Effector memory CD4-positive, alpha-beta T cell (primary cell): ENCODE measurements at places on chromosomes 4 and X.

DNA sequence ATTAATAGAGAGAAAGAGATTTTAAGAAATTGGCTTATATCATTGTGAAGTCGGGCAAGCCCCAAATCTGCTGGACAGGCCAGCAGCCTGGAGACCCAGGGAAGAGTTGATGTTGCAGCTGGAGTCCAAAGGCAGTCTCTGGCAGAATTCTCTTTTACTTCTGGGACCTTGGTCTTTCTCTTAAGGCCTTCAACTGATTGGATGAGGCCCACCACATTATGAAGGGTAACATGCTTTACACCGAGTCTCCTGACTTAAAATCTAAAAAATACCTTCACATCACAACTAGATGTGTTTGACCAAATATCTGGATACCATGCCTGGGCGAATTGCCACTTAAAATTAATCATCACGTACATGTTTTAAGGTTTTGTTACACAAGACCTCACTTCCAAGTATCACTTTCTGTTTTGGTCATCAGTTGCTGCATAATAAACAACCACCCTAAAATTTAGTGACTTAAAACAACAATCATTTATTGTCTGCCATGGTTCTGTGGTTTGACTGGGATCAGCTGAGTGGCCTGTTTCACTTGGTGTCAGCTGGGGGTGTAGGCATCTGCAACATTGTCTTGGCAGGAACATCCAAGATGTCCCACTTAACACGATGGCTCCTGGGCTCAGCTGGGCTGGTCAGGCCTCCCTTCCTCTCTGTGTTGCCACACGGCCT is 3.4 kb downstream of the CD38 start:
- H3K4me1 ChIP-seq, result peaks cover 13% of the 10 kb centered on the region
- DNase-seq, result no peak
- H3K27me3 ChIP-seq, result no peaks in the 10 kb centered on the region
- H3K27ac ChIP-seq, result no peak overlapping the region
- H3K36me3 ChIP-seq, result no peaks in the 10 kb centered on the region

DNA sequence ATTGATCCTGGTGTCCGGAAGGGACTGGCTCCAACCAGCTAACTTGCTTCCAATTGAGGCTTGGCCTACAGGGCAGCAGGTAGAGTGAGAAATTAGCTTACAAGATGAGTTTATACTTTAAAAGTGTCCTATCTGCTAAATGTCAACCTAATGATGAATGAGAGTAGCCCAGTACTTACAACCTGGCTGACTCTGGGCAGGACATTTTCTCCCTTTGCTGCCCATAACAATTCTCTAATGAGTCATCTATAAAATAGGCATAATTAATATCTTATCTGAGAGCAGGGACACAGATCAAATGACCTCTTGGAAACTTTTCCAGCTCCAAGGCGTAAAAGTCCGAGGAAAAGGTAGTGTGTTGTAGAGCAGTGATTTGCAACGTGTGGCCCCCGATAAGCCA is 398.4 kb upstream of the BOD1L1 start:
- H3K36me3 ChIP-seq, result no peaks in the 10 kb centered on the region
- no peaks in the 10 kb centered on the region for H3K27me3 ChIP-seq
- no peak overlapping the region for H3K27ac ChIP-seq
- DNase-seq, result no peak
- H3K4me3 ChIP-seq, result no peak overlapping the region
- no peaks in the 10 kb centered on the region for H3K4me1 ChIP-seq

DNA sequence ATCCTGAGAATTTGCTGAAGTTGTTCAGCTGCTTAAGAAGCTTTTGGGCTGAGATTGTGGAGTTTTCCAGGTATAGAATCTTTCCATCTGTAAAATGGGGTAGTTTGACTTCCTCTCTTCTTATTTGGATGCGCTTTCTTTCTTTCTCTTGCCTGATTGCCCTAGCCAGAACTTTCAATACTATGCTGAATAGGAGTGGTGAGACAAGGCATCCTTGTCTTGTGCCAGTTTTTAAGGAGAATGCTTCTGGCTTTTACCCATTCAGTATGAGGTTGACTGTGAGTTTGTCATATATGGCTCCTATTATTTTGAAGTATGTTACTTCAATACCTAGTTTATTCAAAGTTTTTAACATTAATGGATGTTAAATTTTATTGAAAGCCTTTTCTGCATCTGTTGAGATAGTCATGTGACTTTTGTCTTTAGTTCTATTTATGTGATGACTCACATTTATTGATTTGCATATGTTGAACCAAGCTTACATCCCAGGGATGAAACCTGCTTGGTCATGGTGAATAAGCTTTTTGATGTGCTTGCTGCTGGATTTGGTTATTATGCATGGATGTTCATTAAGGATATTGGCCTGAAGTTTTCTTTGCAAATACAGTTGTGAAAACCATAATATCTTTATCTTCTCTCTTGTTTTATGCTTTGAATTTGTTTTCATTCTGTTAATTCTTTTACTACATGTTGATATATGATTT is 573.8 kb upstream of the NDST4 start:
- no peak for DNase-seq
- no peaks in the 10 kb centered on the region for H3K4me1 ChIP-seq
- H3K27me3 ChIP-seq, result no peaks in the 10 kb centered on the region

DNA sequence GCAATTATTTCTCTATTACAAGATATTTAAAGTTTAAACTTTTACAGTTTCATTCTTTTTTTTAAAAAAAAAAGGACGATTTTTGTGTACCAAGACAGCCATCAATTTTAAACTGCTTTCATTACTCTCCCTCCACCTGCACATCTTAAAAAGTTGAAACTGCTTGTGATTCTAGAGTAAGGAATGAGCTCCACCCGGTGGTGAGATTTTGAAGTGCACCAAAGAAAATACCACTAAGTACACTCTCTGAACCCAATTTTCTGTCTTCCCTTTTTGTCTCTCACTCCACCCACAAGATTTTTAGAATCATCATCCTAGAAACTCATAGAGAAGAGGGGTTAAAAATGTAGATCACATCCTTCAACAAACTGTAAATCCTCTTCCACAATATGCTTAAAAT is 91.3 kb upstream of the WDR44 start:
- no peak overlapping the region for H3K4me3 ChIP-seq
- H3K4me1 ChIP-seq, result no peaks in the 10 kb centered on the region
- no peak overlapping the region for H3K27ac ChIP-seq
- no peaks in the 10 kb centered on the region for H3K27me3 ChIP-seq
- H3K36me3 ChIP-seq, result no peaks in the 10 kb centered on the region

DNA sequence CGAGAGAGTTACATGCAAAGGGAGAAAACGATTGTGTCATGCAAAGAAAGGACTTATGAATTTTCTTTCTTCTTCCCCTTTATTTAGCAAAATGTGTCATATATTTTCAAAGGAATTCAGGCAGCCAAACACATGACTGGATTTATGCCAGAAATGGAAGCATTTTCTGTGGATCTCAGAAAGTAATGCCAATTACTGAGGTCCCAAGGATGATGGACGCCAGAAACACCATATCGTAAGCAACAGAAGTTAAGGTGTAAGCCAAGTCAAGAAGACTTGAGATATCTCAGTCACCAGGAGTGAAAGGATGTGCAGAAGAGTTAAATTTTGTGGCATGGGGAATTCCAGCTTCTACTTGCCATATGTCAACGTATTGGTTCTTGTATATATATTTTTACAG is 255.1 kb downstream of the GBA3 start:
- H3K27me3 ChIP-seq, result no peaks in the 10 kb centered on the region
- H3K27ac ChIP-seq, result no peak overlapping the region
- no peaks in the 10 kb centered on the region for H3K36me3 ChIP-seq

DNA sequence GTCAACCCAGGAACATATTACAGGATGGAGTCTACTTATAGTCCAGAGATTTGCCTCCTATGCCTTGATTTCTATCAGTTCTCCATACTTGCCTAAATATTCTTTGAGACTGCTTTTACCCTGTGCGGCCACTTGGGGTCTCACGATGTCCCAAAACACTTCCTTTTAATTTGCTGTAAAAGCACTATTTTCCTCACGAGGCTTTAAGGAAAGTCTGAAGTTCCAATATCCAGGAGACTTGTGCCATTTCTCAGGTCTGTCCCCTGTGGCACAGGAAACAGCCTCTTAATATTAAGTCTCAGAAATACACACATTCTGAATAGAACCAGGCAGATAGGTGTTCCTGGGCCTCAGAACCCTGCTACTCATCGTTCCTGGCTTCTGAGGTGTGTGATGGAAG is 142.9 kb downstream of the TMEM164 start:
- no peak overlapping the region for H3K27ac ChIP-seq
- H3K4me3 ChIP-seq, result no peak overlapping the region
- no peaks in the 10 kb centered on the region for H3K27me3 ChIP-seq
- H3K36me3 ChIP-seq, result no peaks in the 10 kb centered on the region

GRCh38 chr4:83096397-83096796 is 18.1 kb downstream of the PLAC8 start:
- H3K4me1 ChIP-seq, result no peaks in the 10 kb centered on the region
- no peak for DNase-seq
- no peak overlapping the region for H3K4me3 ChIP-seq

DNA sequence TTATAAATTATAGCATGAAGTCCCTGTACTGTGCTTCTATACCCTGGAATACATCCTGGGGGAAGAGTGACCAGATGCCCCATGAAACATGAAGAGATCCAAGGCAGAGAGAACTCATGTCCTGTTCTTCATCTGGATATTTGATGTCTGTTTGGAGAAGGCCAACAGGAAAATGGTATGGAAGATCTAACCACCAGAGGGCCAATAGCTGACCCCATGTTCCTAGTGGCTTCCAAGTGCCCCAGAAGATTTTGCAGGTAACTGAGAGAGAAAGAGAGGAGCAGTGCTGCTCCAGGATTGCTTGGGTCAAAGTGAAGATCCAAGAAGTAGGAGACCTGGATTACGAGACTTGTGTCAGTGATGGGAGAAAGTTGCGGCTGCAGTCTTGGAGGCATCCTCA is 90.2 kb upstream of the TSPAN5 start:
- H3K4me3 ChIP-seq, result no peak overlapping the region
- no peak for DNase-seq
- no peaks in the 10 kb centered on the region for H3K27me3 ChIP-seq
- no peaks in the 10 kb centered on the region for H3K36me3 ChIP-seq
- H3K4me1 ChIP-seq, result no peaks in the 10 kb centered on the region

DNA sequence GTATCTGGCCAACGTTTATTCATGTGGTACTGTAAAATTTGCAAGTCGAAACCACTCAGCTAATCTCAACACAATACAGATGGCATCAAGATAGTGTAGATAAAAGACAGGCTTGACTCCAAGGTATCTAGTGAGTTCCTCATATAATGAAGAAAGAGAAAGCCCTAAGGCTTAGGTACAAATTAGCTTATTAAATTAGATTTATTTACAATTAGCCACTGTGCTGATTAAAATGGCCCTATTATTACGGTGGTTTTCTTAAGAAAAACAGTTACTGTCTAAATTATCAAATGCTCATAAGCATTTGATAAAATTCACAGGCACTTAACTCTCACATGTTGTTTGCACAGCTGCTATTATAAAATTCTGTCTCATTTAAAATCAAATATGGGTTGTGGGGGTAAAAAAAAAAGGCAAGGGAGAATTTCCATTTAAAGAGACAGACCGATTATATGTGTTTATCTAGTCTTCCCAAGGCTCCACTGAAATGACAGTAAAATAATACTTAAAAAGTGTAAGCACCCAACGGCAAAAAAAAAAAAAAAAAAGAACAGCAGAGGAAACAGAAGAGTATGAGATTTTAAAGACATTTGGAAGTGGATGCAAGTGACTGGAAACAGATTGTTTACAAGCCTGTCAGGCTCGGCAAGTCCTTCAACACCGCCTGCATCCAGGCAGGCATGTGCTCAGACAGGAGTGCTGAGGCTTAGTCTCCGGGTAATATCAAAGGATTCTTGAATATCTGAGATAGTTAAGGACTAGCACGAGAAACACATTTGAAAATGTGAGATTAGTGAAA is 55.1 kb downstream of the FAM13A start:
- H3K4me1 ChIP-seq, result no peaks in the 10 kb centered on the region
- no peak overlapping the region for H3K4me3 ChIP-seq
- no peak overlapping the region for H3K27ac ChIP-seq
- no peak for DNase-seq
- H3K27me3 ChIP-seq, result no peaks in the 10 kb centered on the region

- no peaks in the 10 kb centered on the region for H3K4me1 ChIP-seq
- no peaks in the 10 kb centered on the region for H3K27me3 ChIP-seq
Observed at GRCh38 chrX:121307449-121307848, 260.0 kb downstream of the GLUD2 start.

DNA sequence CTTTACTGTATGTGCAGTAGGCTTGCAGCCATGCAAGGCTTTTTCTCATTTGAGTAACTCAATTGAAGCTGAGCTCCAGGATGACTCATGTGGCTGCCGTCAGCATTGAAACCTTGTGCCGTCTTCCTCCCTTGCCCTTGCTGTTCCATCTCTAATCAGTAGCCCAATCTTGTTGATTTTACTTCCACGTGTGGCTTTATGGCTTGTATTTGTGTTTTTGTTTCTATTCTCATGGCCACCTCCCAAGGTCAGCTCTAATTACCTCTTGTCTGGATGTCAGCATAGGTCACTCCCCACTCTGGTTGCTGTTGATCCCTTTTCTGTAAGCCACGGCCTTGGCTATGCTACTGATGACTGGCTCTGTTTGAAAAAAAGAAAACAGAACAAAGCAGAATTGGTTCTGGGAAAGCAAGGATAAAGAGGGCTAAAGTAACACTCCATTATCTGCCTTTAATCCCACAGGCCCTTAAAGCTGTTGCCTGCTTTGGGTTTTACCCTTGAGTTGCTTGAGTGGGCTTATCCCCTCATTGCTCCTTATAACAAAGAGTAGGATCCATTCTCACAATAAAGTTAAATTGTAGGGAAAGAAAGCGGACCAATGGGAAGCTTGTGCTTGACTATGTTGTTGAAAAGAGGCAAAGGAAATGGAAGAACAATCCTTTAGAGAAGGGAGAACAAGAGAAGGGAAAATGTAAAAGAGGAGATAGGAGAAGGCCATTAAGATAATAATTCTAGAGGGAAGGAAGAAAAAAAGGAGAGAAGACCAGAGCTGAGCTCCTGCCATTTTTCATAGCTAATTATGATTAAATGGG is 173.9 kb upstream of the PGRMC2 start:
- no peak overlapping the region for H3K4me3 ChIP-seq
- H3K36me3 ChIP-seq, result no peaks in the 10 kb centered on the region
- H3K27ac ChIP-seq, result no peak overlapping the region
- no peaks in the 10 kb centered on the region for H3K27me3 ChIP-seq

GRCh38 chr4:146029147-146029546 is 90.5 kb upstream of the ZNF827 start:
- H3K27ac ChIP-seq, result no peak overlapping the region
- DNase-seq, result no peak
- H3K27me3 ChIP-seq, result no peaks in the 10 kb centered on the region
- H3K36me3 ChIP-seq, result no peaks in the 10 kb centered on the region

DNA sequence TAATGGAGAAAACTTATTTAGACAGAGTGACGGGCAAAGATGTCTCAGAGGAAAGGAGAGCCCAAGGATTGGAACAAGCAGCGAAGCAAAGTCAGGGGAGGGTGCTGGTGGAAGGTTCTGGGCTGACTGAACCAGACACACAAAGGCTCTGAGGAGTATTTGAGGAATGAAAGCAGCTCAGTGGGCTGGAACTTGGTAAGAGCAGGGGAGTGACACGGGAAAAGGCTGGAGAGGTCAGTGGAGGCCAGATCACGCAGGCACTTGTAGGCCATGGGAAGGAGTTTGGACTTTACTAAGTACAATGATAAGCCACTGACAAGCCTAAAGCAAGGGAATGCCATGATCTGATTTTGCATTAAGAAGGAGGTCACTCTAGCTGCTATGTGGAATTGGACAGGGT is 71.4 kb downstream of the TSC22D3 start:
- H3K27ac ChIP-seq, result no peak overlapping the region
- H3K36me3 ChIP-seq, result no peaks in the 10 kb centered on the region
- no peak overlapping the region for H3K4me3 ChIP-seq
- no peak for DNase-seq
